ENCODE measurements at places on chromosomes 16 and 17.

- DNase-seq = no peak
These were observed 53.8 kb downstream of the ZNRF1 start for GRCh38 chr16:75052481-75053202.

DNA sequence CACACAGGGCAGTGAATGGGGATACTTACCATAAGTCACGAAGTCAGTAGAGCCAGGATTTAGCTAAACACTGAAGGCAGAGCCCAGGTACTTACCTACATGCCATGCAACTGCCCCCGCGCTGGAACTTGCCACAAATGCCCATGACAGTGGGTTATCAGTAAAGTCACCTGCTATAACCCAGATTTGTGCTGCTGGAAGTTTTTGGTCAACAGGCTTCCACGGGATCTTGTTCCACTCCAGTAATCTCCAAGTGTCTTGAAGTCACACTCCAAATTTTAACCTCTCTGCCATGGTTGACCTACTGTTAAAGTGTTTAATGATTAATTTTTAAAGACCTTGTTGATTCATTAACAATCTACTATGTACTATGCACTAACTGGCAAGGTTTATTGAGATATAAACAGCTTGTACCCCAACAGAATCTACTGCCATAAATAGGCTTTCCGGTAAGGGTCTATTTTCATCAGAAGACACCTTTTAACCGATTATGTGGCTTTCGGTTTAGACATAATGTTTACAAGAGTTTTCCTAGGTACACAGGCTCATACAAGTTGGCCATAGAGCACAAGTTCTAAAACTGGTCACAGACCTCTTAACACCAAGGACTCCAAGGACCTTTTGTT is 6.3 kb upstream of the SLC5A11 start:
- no peak for DNase-seq

DNA sequence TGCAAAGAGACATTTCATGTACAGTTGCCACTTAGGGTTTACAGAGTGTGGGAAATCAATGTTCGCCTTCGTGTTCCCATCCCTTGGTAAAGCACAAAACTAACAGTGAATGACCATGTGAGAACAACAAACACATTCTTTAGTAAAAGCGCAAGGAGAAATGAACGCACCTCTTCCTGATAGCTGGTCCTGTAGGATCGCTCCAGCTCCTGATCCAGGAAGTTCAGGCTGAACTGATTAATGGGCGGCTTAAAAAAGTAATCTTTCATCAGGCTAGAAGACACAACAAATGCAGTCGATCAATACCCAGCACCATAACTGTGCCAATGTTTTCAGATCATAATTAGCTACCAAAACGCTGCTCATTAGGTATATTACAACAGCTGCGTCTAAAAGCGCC is 108.3 kb upstream of the CREBBP start:
- no peak for DNase-seq

- no peak for DNase-seq
These were observed 12.2 kb upstream of the ROGDI start for GRCh38 chr16:4814542-4815173.

DNA sequence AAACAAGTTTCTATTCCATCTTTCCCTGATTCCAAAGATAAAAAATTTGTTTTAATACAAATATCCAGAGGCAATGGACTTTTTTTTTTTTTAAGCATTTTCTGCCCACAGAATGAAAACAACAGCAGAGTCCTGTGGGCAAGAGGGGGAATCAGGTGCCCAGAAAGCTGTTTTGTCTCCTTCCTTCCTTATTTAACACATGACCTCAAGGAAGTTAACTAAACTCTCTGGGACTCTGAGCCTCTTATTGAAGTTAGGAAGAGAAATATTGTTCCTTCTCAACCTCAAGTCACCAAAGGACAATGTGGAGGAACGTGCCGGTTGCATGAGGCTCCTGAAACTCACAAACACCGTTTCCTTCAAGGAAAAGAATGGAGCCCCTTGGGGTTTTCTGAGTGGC is 34.9 kb downstream of the LITAF start:
- DNase-seq = no peak

- DNase-seq = no peak
These were observed 47.6 kb downstream of the SPOP start for GRCh38 chr17:49630113-49630900.

GRCh38 chr16:12228602-12229499 is 252.3 kb downstream of the SNX29 start:
- no peak for DNase-seq

DNA sequence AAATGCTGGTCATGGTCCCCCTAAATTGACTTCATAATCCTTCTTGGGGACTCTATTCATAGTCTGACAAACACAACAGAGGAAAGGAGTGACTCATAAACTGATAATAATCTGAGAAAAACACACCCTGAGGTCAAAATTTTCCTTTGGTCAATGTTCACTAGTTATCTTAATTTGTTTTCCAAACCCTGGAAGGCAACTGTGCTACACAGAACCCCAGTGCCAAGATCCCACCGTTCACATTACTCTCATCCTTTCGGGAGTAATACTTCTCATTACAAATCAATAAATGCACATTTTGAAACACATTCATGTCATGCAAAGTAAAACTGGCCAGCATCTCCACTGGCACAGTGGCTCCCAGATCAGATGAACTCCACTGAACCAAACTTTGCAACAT is 23.2 kb downstream of the COIL start:
- DNase-seq = no peak

DNA sequence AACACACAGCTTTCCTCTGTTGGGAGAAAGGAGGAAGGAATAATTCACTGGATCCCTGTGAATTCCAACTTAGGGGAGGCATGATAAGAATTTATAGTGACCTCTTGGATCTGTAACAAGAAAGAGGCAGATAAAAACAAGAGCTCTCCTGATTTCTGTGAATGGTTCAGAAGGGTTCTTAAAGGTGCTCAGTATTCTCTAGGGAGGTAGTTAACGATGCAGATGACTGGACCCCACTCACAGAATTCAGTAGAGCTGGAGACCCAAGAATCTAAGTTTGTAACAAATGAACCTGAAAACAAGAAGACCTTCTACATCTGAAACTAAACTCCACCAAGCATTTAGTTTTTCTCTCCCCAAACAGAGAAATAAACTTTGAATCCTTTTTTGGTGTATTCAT is 8.6 kb downstream of the ZNRF1 start:
- DNase-seq = no peak

DNA sequence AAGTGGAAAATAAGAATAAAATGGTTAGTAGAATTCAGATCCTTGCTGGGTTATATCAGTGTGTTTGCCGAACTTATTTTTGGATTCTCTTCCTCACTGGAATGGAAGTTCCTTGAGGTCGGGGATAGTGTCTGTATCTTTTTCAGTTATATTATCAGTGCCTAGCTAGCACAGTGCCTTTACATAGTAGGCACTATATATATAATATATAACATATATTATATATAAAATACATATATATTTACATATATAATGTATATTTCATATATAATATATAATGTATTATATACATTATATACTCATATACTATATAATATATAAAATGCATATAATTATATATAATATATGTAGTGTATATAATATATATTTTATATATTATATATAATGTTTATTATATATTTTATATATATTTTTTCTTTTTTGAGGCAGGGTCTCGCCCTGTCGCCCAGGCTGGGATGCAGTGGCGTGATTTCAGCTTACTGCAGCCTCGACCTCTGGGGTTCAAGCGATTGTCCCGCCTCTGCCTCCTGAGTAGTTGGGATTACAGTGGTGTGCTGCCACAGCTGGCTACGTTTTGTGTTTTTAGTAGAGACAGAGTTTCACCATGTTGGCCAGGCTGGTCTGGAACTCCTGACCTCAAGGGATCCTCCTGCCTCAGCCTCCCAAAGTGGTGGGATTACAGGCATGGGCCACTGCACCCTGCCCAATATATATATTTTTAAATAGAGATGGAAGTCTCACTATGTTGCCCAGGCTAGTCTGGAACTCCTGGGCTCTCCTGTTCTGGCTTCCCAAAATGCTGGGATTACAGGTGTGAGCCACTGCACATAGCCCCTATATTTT is 3.2 kb downstream of the NFATC3 start:
- no peak for DNase-seq

DNA sequence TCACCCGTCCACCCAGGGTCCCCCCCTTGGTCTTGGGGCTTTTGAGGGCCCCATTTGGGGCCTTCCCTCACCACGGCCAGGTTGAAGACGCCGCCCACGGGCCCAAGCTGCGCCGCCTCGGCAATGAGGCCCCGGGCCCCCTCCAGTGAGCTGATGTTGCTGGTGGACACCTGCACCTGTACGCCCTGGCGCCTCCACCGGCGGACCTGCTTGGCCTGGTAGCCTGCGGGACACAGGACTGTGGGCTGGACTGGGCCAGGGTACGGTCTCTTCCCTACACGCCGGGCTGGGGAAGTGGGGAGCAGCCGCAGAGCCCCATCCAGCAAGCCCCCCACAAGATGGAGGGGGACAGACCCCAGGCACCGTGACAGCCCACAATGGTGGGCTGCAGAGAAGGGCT is 15.6 kb downstream of the FASN start:
- DNase-seq = no peak

- DNase-seq = no peak
These were observed 18.5 kb upstream of the KCTD5 start for GRCh38 chr16:2663553-2664546.

DNA sequence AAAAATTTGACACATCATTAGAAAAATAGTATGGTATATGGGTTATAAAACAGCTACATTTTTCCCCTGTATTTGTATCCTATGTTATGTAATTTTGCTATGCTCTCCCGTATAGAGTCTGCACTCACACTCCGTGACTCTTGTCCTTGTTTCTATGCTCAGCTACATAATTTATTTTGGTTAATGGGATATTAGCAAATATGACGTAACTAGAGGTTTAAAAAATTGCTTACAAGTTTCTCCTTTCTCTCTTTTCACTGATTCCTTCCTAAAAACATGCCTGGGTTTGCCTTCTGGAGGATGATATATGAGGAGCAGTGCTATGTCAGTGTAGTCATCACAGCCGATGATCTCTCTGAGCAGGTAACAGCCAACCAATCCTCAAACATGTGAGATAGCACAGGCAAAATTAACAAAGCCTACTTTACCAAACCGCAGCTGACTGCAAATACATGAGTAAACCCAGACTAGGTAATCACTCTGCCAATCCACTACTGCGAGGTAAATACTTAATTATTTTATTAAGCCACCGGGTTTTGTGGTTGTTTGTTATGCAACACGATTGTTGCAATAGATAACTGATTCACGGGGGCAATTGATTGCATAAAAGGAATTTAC is 126.9 kb downstream of the KIF2B start:
- no peak for DNase-seq

- no peak for DNase-seq
These were observed 19.4 kb downstream of the CEP295NL start for GRCh38 chr17:78883533-78884131.

DNA sequence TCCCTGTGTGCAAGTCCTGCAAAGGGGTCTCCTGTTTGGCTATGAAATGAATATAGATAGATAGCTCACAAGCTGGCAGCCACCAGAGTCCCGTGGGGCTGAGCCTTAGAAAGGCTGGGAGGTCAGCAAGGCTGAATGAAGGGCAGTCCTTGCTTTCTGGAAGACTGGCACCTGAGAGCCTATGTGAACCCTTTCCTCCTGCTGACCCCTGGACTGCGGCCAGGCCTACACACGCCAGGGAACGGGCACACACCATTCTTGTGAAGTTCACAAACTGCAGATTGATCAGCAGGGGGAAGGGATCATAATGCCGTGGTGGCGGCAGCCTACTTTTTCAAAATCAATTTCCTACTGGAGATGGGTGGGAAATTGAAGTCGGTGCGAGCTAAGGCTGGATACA is 985 bp upstream of the C17orf107 start:
- DNase-seq = no peak

GRCh38 chr16:2471653-2472487 is 773 bp downstream of the NTN3 start:
- no peak for DNase-seq

DNA sequence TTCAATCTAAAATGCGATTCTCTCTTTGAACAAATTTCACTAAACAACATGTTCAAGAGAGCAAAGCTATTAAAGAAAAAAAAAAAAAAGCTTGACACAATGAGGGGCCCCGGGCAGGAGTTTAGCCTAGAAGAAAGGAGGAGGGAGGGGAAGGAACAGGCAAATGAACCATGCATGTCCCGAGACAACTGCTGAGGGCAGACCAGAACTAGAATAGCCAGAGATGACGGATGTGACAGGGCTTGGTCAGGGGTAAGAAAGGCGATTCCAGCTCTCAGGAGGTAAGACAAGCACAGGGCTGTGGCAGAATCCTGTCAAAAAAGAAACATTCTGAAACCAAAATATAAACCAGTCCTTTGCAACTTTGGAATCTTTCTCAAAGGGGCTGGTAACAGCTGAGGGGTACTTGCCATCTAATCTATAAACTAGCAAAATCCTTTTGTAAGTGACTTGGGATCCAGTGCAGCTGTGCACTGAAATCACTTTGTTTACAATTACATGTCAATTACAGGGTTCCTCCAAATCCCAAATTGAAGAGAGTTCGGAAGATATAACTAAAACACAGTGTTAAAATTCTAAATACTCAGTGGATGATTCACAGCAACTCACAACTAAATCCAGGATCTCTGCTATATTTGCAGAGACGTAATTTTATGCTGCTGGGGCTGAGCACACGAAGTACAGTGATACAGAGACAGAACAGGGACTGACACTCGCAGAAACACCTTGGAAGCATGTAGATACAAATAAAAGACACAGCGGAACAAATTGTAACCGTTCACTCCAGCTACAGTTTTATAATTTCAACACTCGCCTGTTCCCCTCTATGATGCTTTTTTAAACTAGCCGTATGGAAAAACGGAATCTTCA is 567.4 kb upstream of the ZFHX3 start:
- DNase-seq = no peak

DNA sequence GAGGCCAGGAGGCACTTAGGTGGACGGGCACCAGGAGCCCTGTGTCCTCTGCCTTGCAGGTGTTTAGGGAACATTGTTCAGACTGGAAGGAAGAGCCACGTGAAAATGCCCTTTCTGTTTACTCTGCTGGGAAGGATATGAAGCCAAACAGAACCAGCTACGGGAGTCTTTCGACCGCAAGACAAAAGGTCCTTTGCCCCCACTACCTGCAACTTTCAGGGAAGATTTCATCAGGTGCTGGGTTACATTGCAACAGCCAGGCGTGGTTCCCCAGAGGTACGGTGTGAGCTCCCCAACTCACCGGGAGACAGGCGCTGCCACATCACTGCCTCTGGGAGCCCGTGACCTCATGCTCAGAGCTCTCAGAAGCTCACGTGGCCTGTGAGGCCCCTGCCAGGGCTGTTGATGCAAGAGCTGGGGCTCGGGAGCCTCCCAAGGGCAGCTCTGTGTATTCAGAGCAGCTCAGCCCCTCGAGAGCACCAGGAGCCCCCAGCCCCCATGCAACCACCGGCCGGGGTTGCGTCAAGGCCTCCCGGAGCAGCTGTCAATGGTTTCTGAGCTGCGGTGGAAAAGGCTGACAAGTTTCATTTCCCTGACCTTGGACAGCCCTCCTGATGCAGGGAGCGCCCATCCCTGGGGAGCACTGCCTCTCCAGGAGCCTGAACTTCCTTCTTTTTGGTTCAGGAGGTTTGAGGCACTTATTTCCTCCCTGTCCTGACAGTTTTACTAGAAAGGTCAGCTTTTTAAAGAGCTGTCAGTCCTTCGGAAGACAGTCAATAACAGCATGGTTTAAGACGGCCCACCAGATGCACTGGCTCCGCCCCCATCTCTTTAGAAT is 42.1 kb downstream of the TBC1D16 start:
- DNase-seq = no peak

GRCh38 chr17:58193641-58194255 is 1.2 kb downstream of the EPX start:
- no peak for DNase-seq

GRCh38 chr17:19756546-19756945 is 8.4 kb upstream of the ALDH3A1 start:
- no peak for DNase-seq

Data from activated naive CD4-positive, alpha-beta T cell (primary cell).